ENCODE measurements at places on chromosomes 12 and 14. TPM values are rescaled to one million over a fixed set of nuclear protein-coding genes. Genes with fewer than 3 reads are reported as not detected.
A peak's percentile ranks its signal among the peaks of the same experiment; 100 is the strongest.

GRCh38 chr12:55707219-55707671, 459 bp downstream of the ITGA7 start:
- peak overlapping the region; percentile 70 for H3K4me3 ChIP-seq
- no peaks in the 10 kb centered on the region for H3K36me3 ChIP-seq
- peaks cover 25% of the 10 kb centered on the region for H3K4me1 ChIP-seq
- no peaks in the 10 kb centered on the region for H3K27me3 ChIP-seq
- H3K27ac ChIP-seq: peak overlapping the region; percentile 49
- DNase-seq: no peak

GRCh38 chr14:104908303-104908702, 16.4 kb upstream of the PLD4 start:
- peak; percentile 25 for DNase-seq
- peaks cover 2% of the 10 kb centered on the region for H3K27me3 ChIP-seq
- H3K4me3 ChIP-seq: no peak overlapping the region
- no peak overlapping the region for H3K27ac ChIP-seq

DNA sequence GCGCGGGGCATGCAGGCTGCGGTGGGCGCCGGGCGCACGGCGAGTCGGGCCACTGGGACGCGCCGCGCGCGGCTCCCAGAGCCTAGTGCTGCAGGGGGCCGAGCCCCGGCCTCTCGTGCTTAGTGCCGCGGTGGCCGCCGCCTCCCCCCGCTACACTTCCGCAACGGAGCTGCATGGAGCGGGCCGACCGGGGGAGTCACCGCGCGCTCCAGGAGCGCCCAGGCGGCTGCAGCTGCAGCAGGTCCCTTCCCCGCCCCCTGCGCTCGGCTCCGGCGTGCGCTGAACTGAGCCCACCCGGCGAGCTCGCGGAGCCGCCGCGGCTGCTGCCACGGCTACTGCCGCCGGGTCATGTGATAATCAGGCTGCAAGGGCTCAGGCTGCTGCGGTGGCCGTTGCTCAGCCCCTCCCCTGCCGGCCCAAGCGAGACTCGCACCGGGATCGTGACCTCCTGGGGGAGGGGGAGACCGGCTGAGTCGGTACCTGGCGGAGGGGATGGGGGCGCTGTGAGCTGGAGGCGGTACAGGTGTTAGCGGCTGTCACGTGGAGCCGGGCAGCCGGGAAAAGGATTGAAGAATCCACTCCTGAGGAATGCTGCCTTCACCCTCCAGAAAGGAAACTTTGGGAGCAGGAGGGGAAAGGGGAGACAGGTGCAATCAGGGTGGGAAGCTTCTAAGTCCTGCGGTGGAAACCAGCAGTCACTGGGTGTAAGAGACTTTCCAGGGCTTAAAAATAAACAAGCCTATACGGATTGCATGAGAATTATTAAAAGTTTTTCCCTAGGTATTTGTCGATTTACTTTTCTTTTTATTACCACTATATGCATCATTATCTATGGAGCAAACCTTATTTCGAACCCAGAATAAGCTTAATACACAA, at the start of gene PPM1H:
Gene PPM1H (minus strand): TSS at position 352 of the 876 bp plus-strand sequence. CDS start 414 bp downstream, outside the sequence.
- H3K27ac ChIP-seq: no peak within 1 kb of the TSS
- no peaks in the 10 kb centered on the region for H3K36me3 ChIP-seq
- DNase-seq: no peak
- no peaks in the 10 kb centered on the region for H3K27me3 ChIP-seq
- H3K4me3 ChIP-seq: peak within 1 kb of the TSS; percentile 68
- H3K4me1 ChIP-seq: peaks cover 5% of the 10 kb centered on the region

- peak; percentile 80 for DNase-seq
- no peaks in the 10 kb centered on the region for H3K36me3 ChIP-seq
- no peak overlapping the region for H3K4me3 ChIP-seq
- H3K27me3 ChIP-seq: no peaks in the 10 kb centered on the region
Measured at GRCh38 chr12:10361622-10362021, 28.2 kb downstream of the KLRK1 start.

DNA sequence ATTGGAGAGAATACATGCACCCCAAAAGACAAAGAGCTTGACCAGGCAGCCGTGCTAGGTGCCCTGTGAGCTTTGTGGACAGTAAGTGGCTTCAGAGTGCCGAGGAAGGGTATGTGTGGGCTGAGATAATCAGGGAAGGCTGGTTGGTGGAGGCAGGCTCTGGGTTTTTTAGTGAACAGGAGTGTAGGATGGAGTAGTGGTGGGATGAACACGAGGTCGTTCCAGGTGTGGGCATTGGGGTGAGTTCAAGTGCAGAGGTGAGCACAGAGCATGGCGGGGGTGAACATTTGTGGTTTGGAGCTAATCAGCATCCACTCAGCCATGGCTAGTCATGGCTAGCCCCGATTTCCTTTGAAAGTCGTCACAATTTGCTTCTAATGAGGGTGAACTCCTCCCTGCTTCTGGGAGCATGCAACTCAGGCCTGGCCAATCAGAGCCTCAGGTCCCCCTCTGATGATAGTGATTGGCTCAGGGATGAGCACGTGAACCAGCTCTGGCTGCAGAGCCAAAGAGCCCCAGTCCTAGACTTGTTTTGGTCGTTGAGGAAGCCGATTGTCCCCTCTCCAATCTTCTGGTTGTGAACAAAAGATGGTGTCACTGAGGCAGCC, 40.7 kb upstream of the TCL1B start:
- DNase-seq: no peak
- H3K4me3 ChIP-seq: no peak overlapping the region
- no peaks in the 10 kb centered on the region for H3K27me3 ChIP-seq
- H3K36me3 ChIP-seq: no peaks in the 10 kb centered on the region
- H3K27ac ChIP-seq: no peak overlapping the region
- no peaks in the 10 kb centered on the region for H3K4me1 ChIP-seq

- peaks cover 3% of the 10 kb centered on the region for H3K27me3 ChIP-seq
Measured at GRCh38 chr14:105093431-105094192, 28.4 kb upstream of the GPR132 start.

DNA sequence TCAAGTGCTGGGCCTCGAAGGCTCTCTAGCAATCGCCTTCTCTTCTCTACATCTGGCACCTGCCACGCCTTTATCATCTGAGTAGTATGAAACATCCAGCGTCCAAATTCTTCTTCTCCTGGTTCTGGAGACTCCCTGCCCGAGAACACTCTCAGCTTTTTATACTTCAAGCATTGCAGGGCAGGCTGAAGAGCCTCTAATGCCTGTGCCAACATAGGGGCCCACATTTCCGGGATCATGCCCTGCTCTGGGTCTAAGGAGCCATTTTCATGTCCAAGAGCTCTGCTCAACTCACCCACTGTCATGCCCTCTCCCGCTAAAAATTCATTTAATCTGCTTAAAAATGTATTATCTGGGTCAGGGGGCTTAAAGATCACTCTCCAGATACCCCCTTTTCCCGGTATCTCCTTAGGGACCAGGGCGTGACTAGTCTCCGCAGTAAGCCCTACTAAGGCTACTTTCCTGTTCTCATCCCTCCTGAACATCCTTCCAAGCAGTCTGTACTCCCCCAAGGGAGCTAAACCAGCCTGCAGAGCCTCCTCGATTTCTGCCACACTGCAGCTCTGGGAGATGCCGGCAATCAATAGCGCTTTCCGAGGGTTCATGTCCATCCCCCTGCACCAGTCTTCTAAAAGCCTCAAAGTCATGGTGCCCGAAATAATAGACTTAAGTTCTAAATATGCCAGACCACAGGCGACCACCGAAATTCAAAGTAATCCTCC, 940 bp downstream of the MOAP1 start:
- H3K4me1 ChIP-seq: no peaks in the 10 kb centered on the region
- no peaks in the 10 kb centered on the region for H3K27me3 ChIP-seq
- H3K36me3 ChIP-seq: no peaks in the 10 kb centered on the region

- no peak for DNase-seq
- H3K4me1 ChIP-seq: no peaks in the 10 kb centered on the region
- no peak overlapping the region for H3K27ac ChIP-seq
- no peaks in the 10 kb centered on the region for H3K36me3 ChIP-seq
- H3K4me3 ChIP-seq: no peak overlapping the region
- H3K27me3 ChIP-seq: no peaks in the 10 kb centered on the region
Measured at GRCh38 chr14:68282479-68283377, 463.1 kb downstream of the RAD51B start.

DNA sequence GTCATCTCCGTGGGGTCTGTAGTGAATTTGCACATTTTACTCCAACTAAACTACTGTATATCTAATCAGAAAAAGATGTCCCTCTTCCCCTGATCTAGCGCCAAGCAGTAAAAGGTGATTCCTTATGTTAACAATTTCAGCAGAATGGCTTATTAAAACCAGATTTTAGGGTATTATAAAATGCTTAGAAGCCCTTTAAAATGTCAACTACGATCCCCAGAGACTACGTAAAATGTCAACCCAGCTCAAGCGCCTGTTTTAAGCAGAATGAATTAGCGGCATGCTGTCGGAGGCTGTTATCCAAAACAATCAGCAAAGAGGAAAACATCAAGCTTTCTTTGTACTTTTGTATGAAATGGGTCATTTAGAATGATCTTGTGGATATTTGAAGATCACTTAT, 408.9 kb downstream of the SOX5 start:
- H3K4me1 ChIP-seq: no peaks in the 10 kb centered on the region
- no peak overlapping the region for H3K4me3 ChIP-seq
- H3K27ac ChIP-seq: no peak overlapping the region
- H3K27me3 ChIP-seq: no peaks in the 10 kb centered on the region
- peaks cover 2% of the 10 kb centered on the region for H3K36me3 ChIP-seq

- no peak overlapping the region for H3K4me3 ChIP-seq
- no peaks in the 10 kb centered on the region for H3K27me3 ChIP-seq
- no peaks in the 10 kb centered on the region for H3K36me3 ChIP-seq
- H3K4me1 ChIP-seq: peaks cover 8% of the 10 kb centered on the region
Measured at GRCh38 chr14:32472512-32473463, 143.7 kb downstream of the AKAP6 start.

DNA sequence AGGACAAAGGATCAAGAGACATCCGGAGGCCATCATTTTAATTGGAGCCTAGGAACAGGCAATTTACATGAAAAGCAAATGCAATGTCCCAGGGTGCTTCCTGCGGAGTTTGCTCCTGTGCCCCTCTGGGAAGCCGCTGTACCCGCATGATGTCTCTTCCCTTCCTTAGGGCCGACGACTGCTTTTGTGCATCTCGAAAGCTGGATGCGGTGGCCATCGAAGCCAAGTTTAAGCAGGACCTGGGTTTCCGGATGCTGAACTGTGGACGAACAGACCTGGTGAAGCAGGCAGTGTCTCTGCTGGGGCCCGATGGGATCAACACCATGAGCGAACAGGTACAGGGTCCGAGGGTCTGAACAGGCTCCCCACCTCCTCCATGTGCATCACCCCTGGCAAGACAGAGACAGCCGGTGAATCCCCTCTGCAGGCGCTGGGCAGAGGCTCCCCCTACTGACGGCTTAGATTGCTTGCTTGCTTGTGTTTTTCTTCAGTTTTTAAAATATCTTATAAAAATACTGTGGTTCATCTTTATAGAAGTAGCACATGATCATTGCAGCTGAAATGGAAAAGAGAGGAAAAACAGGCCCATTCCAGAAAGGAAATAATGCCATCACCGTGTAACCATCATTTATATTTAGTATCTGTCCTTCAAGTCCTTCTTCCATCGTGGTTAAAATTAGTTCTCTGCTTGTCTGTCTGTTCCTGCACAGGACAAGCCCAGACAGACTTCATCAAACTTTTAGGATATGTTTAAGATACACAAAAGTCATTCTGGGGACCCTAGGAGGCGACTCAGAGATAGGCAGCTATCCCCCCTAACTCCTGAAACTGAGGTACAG, 75.4 kb upstream of the PWP1 start:
- H3K4me3 ChIP-seq: no peak overlapping the region
- no peaks in the 10 kb centered on the region for H3K36me3 ChIP-seq
- peak; percentile 38 for DNase-seq

DNA sequence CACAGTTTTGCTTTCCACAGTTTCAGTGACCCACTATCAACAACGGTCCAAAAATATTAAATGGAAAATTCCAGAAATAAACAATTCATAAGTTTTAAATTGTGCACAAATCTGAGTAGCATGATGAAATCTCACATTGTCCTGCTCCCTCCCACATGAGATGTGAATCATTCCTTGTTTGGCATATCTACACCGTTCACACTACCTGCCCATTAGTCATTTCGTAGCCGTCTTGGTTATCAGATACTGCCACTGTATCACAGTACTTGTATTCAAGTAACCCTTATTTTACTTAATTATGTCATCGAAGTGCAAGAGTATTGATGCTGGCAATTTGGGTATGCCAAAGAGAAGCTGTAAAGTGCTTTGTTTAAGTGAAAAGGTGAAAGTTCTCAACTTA, 145.3 kb downstream of the SLC5A8 start:
- no peaks in the 10 kb centered on the region for H3K4me1 ChIP-seq
- H3K36me3 ChIP-seq: no peaks in the 10 kb centered on the region
- H3K27me3 ChIP-seq: no peaks in the 10 kb centered on the region
- peak; percentile 10 for DNase-seq

- no peak for DNase-seq
- no peak overlapping the region for H3K4me3 ChIP-seq
- no peaks in the 10 kb centered on the region for H3K4me1 ChIP-seq
- H3K36me3 ChIP-seq: no peaks in the 10 kb centered on the region
- H3K27me3 ChIP-seq: no peaks in the 10 kb centered on the region
Measured at GRCh38 chr12:105798256-105798845, 340.4 kb downstream of the NUAK1 start.

DNA sequence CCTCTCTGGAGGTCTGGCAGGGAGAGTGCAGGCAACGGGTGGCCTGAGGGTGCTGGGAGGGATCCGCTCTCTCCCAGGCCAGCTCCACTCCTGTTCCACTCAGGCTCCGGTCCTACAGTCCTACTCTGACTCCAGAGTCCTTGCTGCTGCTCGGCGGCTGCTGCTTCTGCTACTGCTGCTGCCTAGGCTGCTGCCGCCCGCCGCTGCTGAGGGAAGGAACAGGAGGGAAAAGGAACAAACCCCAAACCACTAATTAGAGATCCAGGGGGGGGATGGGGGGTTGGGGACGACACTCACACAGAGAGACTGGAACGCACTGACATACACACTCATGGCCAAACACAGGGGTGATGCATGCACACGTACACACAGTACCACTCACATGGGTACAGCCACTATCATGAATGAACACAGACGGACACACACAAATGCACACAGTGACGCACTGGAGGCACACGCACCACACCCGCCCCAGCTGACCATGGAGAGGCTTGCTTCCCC, at the start of gene SP7:
Gene SP7 (minus strand): TSS at position 174 of the 501 bp plus-strand sequence. CDS start 708 bp downstream, outside the sequence.
- no peak for DNase-seq
- H3K27ac ChIP-seq: no peak within 1 kb of the TSS
- peaks cover 63% of the 10 kb centered on the region for H3K27me3 ChIP-seq
- H3K36me3 ChIP-seq: no peaks in the 10 kb centered on the region
- no peak within 1 kb of the TSS for H3K4me3 ChIP-seq
- no peaks in the 10 kb centered on the region for H3K4me1 ChIP-seq

- H3K27ac ChIP-seq: peak overlapping the region; percentile 81
- DNase-seq: peak; percentile 55
- peak overlapping the region; percentile 82 for H3K4me3 ChIP-seq
- no peaks in the 10 kb centered on the region for H3K4me1 ChIP-seq
Measured at GRCh38 chr14:20469890-20470602, 840 bp downstream of the PNP start.

The FITM1 gene
- under 0.01 TPM for total RNA-seq

The RNF41 gene
- 120 TPM for total RNA-seq

The NRL gene
- 0.77 TPM for total RNA-seq

The POTEG gene
- total RNA-seq: not detected

The LARP4 gene
- total RNA-seq: 33.9 TPM

The PAX9 gene
- not detected for total RNA-seq

The OVCH1 gene
- total RNA-seq: 0.51 TPM

The TESPA1 gene
- not detected for total RNA-seq

All from fibroblast of lung (primary cell).